Stimulated activated effector memory CD8-positive, alpha-beta T cell treated with anti-CD3 and anti-CD28 coated beads, Interleukin-12 subunit alpha, Interleukin-12 subunit beta, amount 100 ng/mL, for 72 hours (primary cell): ENCODE measurements at places on chromosomes 7 and 10.

- no peak for DNase-seq
These were observed 16.2 kb upstream of the MACC1 start for GRCh38 chr7:20233362-20233761.

DNA sequence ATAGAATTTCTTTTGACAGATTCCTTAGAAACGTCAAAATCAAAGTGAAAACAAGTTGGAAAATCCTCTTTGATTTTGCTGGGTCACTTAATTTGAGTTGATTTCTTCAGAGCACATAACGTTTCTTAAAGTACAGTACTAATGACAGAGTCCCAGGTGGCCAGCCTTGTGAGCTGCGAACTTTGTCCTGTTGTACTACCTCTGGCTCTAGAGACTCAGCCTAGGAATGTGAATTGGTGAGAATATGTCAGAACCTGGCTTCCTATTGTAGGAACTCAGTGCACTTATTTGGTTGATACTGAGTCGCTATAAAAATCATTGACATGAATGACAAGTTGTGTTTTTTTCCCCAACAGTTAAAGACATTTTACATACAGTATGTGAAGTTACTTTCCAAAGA lies 20.2 kb downstream of the SDK1 start:
- DNase-seq, result no peak

- no peak for DNase-seq
These were observed 666 bp upstream of the MAP3K8 start for GRCh38 chr10:30433306-30433729.

DNA sequence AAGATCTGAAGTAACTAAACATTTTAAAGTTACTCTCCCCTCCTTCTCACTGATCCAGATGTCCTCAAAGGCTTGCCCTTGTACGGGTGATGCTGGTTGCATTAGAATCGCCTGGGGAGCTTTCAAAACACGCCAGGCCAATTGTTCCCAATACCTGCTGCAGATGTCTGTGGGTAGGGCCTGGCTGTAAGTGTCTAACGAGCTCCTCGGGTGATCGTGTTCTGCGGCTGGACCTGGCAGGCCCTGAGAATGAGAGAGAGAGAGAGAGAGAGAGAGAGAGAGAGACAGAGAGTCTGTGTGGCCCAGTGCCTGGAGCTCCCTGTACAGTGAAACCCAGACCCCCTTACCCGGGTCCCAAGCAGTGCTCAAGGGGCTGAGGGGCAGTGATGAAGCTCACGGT lies 8.4 kb downstream of the COL13A1 start:
- no peak for DNase-seq

DNA sequence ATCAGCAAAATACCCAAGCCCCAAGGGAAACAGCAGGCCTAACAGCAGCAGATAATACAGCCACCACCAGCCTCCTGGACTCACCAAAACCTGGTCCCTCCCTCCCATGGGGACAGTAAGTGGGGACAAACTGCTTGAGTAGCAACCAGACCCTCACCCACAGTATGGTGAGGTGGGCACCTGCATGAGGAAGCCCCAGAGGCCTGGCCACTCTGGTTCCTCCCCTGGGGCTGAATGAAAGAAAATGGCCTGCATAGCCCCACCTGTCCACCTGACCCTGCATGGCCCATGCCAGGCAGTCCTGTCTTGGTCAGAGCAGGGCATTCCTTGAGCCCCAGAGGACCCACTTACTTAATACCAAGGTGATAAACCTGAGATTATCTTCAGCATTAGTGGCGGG lies 13.0 kb upstream of the C10orf90 start:
- DNase-seq, result no peak

DNA sequence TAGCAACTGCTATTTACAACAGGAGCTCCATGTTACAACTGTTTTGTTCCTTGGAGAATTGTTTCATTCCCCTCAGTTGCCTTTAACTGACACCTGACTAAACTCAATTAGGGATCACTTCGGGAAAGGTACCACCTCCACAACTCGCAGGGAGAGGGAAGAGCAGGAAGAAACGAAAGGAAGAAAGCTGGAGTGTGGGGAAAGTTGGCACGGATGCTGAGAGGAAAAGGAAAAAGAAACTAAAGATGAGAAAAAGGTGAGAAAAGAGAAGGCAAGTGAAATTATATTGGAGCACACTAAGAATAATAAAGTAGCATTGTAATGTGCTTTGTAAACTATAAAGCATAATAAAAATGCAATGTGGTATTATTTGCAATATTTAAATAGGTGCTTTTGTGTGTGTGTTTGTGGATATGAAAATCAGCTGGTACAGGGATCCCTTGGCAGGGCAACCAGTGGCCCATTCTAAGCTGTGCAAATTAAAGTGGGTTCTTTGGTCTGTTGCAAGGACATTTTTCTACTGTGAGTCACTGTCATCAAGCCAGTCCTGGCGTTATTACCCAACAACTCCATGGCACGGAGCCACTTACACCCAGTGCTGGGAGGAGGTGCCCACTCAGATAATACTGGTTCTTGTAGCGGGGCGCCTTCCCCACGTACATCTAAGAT lies 45.9 kb downstream of the HIPK2 start:
- no peak for DNase-seq

GRCh38 chr7:5426226-5426475 lies 2.5 kb upstream of the TNRC18 start:
- no peak for DNase-seq

DNA sequence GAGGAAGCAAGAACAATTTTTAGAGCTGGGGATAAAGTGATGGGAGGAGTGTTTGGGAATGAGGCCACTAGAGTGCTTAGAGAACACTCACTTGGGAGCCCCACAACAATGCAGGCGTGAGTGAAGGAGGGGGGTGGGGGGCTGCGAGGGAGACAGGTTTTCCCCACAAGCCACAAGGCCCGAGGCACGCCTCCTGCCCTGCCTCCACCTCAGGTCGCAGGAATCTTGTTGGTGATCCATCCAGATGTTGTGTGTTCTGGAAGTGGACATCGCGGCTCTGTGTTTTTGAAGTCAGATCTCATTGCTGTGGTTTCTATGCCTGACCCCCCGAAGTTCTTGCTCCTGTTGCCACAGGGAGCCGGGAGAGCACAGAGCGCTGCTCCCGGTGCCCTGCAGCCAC lies 178.0 kb upstream of the BMPER start:
- no peak for DNase-seq

DNA sequence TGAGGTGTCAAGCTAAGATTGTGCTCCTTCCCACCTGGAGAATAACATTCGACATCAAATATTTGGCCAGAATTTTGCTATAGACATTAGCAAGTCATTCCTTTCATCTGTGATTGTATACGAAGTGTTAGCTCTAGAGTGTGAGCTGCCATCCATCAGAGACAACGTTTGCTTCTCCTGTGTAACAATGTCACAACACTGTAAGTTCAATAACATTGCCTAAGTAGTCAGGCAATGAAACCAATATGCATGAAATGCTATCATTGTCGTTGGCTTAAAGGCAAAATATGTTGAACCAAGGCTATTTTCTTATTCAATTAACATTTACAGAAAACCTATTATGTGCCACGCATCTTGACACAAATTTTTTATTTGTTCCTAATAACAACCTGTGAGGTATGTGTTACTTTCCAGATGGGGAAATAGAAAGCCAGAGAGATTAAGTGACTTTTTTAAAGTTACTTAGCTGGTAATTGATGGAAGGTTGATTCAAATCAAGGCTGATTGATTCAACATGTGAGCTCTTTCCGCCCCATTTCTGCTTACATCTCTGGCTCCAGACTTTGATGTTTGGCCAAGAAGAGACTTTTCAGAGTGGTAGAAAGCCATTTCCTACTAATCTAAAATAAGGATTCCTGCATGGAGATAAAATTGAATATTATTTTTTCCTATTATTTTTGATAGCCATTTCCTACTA lies 32.0 kb downstream of the BET1 start:
- DNase-seq, result no peak

- DNase-seq, result peak; percentile 99
These were observed at the start of gene HNRNPA2B1 for GRCh38 chr7:26200444-26201246. HNRNPA2B1 (minus strand) TSS chr7:26200746; CDS start chr7:26200577, 169 bp downstream.

GRCh38 chr10:7306147-7306546 lies 104.7 kb downstream of the SFMBT2 start:
- no peak for DNase-seq
